Stimulated activated CD8-positive, alpha-beta memory T cell treated with anti-CD3 and anti-CD28 coated beads, Interleukin-4, amount 100 ng/mL, for 24 hours (primary cell): ENCODE measurements at places on chromosomes 6 and 20.

DNA sequence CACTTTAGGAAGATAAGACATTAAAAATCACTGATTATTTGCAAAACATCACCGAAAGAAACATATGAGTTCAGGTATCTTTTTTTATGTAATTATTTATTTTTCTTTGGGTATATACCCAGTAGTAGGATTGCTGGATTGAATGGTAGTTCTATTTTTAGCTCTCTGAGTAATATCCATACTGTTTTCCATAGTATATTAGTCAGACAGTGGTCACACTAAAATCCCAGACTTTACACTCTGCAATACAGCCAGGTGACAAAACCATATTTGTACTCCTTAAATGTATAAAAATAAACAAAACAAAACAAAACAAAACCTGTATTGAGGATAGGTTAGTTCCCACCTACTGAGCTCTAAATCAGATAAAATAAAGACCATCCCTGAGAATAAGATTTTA, 1024.3 kb upstream of the EYS start:
- DNase-seq, result no peak

DNA sequence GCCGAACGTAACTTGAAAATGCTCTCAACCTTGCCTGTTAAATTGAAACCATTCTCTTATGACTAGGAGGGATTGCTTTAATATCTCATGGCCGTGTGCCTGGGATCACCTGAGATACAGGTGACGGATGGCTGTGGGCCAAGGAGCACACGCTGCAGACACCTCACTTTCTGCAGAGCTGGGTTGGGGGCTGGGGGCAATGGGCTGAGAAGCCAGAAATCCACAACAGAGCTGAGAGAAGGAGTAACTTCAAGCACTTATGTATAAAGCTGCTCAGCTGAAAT, 170.9 kb downstream of the DTNBP1 start:
- no peak for DNase-seq

DNA sequence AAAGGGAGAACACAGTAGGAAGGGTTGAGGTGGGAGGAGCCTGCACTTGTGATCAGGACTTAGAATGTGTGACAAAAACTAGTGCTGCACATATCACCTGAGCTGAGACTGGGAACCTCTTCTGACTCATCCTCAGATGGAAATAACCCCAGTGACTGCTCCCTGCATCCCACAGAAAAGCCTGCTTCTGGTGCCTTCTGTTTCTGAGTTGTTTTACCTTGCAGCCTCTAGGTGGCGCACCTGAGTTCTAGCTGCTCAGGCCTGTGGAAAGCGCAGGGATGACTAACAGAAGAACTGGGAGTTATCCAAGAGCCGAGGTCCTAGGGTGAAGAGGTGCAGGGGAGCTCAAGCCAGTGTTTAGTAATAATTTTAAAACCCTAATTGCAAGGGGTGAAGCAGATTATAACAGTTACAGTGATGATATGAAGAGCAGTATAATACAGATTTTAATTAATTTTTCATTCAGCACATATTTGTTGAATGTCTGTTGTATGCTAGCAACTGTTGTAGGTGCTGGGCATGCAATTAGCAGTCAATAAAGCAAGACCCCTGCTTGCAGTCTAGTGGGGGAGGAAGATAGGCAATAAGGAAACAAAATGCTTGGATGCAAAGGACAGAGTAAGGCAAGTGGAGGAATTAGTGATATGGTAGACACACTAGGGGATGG, 302.5 kb downstream of the DHX35 start:
- DNase-seq, result peak; percentile 6

DNA sequence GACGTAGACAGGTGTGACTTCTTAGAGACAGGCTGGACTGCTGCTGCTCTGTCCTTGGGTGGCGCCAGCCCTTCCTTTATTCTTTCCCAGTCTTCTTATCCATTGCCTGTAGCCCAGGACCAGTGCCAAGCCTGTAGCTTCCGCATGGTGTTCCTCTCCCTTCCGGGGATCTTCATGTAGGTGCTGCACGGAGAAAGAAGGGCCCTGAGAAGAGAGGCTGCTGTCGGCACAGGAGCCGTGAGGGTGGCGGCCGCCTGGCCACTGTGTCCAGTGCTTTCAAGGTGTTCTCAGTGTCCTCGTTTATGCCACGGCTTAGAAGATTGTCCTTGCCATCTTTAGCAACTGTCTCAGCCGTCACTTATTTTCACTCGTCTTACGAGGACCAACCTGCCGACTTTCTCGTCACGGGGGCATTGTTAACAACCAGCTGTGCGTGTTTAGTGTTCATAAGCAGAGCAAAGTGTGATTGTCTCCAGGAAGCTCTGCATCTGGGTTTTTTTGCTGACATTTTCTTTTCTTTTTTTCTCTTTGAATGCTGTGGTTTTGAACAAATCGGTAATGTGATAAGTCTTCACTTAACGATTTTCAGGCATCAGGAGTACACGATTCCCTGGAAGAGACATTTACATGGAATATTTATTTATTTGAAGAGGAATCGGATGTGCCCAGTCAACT, 61.2 kb downstream of the PPP1R14C start:
- DNase-seq, result no peak

DNA sequence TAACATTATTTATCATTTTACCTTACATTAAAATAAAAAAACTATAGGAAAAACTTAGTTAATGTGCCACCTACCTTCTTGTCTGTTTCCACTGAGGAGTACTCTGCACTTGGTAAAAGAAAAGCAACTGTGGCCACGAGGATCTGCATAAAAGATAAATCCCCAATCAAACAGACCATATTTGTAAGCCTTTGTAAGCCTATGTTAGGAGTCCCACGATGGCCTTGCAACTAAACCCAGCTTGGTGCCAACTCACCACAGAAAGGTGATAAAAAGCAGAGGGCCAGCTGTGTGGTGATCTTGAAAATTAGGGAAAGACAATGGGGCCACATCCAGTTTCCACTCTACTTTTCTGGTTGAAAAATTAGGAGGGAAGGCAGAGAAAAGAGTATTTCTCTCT, 156.9 kb downstream of the INSM1 start:
- DNase-seq, result no peak

DNA sequence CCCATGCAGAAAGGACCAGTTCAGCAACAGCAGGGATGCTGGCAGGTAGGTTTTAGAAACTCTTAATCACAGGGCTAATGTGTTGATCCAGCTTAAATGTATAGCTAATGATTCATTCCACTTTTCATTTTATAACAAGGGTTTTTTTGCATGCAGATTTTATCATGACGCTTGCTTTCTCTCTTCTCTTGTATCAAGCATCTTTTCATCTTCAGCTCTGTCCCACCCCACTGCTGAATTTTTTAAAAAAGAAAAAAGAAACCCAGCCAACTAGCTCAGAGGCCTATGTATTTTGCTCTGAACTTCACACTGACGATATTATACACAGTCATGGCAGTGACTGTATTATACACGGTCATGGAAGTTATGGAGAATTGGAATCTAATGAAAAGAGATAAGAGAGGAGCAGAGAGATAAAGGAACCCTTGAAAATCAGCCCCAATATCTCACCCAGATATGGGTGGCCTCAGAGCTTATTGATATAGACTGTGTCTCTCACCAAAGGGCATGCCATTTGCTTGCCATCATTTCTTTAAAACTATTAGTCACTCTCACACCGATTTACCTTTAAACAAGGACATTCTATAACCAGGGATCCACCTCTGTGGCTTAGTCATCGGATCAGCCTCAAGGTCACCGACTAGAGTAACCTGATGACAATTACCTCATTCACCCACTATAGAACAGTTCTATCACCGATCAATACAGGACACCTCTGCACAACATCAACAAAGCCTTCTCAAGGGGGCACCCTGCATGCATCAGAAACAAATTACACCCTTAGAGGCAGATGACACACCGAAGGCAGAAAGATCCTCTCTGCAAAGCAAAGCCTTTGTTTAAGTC, 222.0 kb downstream of the ATXN1 start:
- DNase-seq, result no peak

DNA sequence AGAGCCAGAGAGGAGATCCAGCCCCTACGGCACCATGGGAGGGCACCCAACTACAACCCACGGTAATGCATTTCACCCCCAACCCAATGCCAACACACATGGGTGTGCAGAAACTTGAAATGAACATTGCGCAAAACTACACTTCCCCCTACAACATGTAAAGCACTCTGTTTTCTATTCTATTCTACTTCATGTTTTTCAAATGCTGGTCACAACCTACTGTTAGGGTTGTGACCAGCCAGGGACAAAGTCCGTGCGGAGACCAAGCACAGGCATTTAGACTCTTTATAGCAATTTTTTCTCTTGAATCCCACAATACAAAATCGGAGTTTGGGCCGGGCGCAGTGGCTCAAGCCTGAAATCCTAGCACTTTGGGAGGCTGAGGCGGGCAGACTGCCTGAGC, 90.6 kb downstream of the MRPL14 start:
- DNase-seq, result no peak

- no peak for DNase-seq
These were observed 101.6 kb downstream of the DACT2 start for GRCh38 chr6:168217880-168218537.

DNA sequence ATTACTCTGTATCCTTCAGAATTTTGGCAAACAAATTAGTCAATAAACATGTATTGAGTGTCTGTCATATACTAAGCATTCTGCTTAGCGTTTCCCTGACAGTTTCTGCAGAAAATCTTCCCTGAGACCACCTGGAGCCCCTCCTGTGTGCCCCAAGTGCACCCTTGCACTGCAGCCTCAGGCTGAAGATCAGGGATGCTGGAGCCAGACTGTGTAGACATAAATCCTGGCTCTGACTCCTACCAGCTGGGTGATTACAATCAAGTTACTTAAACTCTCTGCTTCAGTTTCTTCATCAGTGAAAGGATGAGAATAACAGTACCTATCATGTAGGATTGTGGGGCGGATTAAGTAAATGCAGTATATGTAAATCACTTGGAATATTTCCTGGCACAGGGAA, 53.4 kb upstream of the VSTM2L start:
- DNase-seq, result no peak

GRCh38 chr20:34705397-34706301, 1.5 kb downstream of the TP53INP2 start:
- DNase-seq, result no peak

- DNase-seq, result no peak
These were observed 14.0 kb downstream of the HMGN4 start for GRCh38 chr6:26552205-26552604.

- DNase-seq, result no peak
These were observed 17.2 kb upstream of the DST start for GRCh38 chr6:56659721-56660380.

- no peak for DNase-seq
These were observed 1.1 kb downstream of the ITCH start for GRCh38 chr20:34364223-34364506.

GRCh38 chr6:44172731-44173500, 14.3 kb downstream of the CAPN11 start:
- peak; percentile 65 for DNase-seq

DNA sequence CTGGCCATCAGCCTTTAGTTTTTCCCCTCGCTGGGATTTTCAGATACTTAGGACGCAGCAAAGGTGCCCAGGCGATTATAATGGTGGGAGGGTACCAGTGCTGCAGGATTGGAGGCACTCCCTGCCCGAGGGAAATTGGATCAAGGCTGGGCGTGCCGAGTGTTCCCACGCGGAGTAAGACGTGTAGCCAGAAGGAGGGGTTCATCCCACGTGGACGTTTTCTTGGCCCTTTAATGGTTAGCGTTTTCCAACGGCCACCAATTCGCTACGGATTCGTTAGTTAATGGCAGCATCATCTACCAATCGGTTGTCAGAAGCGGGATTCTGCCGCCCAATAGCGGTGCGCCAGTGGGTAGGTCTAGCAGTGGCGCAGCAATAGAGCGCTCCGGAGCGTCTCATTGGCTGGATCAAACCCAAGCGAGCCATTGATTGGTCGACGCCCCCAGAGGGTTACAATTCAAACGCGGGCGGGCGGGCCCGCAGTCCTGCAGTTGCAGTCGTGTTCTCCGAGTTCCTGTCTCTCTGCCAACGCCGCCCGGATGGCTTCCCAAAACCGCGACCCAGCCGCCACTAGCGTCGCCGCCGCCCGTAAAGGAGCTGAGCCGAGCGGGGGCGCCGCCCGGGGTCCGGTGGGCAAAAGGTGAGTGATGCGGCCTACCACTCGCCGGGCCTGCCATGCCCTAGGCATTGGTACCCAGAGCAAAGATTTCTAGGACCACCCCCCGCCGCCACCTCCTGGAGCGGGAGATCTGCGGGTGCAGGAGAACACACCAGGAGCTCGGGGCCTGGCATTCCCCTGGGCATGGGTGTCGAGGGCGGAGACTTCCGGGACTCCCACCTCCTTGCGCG, at the start of gene UBE2C:
Gene UBE2C, plus strand, starts transcription at position 488 of the 849 bp plus-strand sequence. Its CDS starts 52 bp downstream, at position 540.
- DNase-seq, result peak; percentile 88
